NCI-H1436 treated with DMSO at 0.1 percent for 48 hours (cell line): ENCODE measurements at places on chromosomes 11 and 22.

GRCh38 chr22:46103181-46103580, 47.1 kb upstream of the PPARA start:
- no peak for DNase-seq

DNA sequence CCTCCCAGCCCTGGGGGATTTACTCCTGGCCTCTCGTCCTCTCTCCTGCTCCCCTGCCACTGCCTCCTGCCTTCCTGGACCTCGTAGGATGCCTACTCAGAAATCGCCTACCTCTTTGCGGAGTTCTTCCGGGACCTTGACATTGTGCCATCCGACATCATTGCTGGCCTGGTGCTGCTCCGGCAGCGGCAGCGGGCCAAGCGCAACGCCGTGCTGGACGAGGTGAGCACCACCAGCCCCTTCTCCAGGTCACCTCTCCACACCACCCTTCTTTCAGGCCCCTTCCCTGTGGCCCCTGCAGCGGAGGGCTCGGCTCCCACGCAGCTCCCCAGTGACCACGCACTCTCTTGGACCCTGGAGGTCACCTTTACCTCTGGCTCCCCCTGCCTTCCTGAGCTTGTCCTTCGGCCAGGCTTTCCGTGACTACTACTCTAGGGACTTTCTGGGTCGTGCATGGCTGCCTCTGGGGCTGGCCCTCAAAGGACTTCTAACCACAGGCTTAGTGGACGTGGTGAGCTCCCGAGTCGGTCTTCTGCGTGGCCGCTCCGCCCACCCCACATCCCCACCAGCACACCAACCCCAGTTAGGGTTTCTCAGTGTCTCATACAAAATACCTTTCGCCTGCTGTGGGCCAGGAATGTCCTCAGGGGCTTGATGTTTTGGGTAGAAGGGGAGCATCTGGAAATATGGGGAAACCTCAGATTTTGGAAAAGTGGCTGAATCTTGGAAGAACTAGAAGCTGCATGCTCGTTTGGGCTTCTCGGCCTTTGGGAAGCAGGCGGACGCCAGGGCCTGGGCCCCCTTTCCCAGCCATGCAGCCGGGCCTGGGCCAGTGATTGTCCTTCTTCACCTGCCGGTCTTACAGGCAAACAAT, 24.1 kb upstream of the MYRF start:
- DNase-seq = no peak

- DNase-seq = no peak
Measured at GRCh38 chr11:62664405-62665074, 470 bp downstream of the C11orf98 start.

- DNase-seq = no peak
Measured at GRCh38 chr22:24592851-24593558, at the start of gene LRRC75B. Gene LRRC75B, minus strand, starts transcription at chr22:24593073. Its CDS starts 34 bp downstream, at chr22:24593039.

DNA sequence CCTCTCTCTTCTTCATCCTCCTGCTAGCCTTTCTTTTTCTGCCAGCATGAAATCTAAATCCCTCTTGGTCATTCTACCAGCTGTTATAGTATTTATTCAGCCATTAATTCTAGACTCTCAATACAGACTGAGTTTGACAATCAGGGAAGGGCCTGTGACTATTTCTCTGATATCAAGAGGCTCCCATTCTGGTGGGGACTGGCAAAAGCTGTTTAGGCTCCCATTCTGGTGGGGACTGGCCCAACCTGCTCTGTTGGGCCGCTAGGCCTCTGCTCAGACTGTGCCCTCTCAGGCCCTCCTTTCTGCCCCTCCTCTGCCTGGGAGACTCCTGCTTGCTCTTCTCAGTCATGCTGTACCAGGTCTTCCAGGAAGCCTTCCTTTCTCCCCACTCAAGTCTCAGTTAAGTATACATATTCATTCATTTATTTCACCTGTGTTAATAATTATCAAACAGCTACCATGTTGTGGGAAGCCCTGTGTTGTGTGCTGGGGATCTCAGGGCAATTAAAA, 323.7 kb upstream of the NARS2 start:
- DNase-seq = no peak

- no peak for DNase-seq
Measured at GRCh38 chr11:78427615-78428265, 10.1 kb upstream of the GAB2 start.

DNA sequence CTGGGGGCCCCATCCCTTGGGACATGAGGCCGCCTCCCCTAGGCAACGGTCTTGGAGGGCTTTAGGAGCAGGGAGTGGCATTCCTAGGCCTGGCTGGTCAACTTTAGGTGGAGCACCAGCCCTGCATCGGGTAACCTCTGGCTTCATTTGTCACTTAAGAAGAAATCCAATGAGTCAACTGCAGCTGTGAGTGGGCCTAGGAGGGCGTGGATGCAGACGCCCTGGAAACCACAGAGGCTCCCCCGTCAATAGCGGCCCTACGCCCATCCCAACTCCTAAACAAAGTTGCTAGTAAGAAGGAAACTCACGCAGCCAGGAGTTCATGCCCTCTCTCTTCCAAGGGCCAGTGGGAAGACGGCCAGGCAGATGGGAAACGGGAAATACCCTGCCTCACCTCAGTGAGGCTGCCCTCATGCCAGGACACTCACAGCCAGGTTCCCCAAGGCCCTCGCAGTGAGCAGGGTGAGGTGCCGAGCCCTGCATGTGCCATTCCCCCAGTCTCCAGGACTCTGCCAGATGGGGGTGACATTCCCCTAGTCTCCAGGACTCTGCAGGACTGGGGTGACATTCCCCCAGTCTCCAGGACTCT, 20.8 kb downstream of the BID start:
- DNase-seq = no peak

DNA sequence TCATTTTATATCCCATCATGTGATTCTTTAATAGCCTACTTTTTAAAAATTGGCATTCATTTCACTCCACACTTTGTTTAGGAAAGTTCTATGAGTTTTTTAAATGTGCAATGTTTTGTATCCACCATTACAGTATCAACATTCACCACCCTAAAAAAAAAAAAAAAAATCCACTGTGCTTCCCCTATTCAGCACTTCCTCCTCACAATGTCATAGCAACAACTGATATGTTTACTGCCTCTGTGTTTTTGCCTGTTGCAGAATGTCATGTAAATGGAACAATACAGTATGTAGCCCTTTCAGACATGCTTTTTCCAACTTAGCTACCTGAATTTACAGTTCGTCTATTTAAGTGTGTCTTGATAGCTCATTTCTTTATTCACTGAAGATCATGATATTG, 754.2 kb downstream of the FAM181B start:
- DNase-seq = no peak

DNA sequence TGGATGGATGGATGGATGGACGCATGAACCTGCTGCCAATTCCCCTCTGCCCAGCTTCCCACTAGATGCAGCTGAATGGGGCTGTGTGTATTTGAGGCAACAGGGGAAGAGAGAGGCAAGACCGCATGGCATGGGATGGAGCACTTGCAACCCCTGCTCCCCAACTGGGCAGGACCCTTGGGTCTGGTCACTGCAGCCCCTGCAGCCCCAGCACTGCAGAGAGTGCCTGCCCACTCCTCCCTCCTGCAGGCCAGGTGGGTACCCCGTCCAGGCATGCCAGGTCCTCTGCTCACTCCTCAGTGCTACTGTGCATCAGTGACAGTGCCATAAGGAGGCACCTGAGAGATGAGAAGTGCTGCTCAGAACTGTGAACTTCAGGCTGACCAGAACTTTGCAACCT, 40.3 kb downstream of the OSBPL5 start:
- no peak for DNase-seq

GRCh38 chr11:70467201-70468085, 69.1 kb downstream of the CTTN start:
- DNase-seq = no peak

DNA sequence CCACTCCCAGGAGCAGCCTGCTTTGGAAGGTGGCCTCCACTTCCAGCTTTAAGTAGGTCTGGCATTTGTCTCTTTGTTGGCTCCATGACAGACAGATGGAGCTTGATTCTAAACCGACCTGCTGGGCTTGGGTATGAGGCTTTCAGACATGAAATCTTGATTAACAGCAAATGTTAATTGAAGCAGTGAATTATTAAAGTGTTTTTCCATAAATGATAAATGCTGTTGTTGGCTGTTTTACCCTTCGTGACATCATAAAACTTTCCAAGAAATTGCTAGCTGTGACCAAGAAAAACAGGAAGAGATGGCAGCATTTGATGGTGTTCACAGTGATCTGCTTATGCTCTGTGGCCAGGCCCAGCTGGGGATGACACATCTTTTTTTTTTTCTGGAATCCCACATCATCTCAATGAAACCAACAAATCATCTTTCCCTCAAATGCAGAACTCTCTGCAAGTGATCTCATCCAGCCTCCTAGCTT, 66.1 kb downstream of the RBMXL2 start:
- no peak for DNase-seq

DNA sequence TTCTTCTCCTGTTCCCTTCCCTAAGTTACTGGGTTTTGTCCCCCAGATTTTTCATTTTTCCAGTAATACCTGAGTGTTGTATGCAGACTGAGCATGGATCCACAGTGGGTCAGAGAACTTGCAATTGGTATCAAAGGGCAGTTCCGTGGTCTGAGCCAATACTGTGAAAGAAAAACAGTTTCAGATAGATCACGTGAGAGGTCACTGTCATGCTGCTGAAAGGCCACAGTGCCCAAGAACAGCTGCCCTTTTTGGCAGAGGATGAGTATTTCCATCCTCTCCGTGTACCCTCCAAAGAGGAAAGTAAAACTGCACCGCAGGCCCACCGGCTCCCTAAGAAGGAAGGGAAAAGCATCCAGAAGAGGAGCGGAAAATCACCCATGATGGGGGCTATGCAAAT, 73.0 kb upstream of the TBCEL start:
- DNase-seq = no peak

GRCh38 chr11:35111161-35112055, 27.6 kb upstream of the CD44 start:
- DNase-seq = no peak

- no peak for DNase-seq
Measured at GRCh38 chr22:31897842-31898805, 46.2 kb upstream of the YWHAH start.

GRCh38 chr22:20219667-20220628, 48.2 kb downstream of the RTN4R start:
- no peak for DNase-seq

DNA sequence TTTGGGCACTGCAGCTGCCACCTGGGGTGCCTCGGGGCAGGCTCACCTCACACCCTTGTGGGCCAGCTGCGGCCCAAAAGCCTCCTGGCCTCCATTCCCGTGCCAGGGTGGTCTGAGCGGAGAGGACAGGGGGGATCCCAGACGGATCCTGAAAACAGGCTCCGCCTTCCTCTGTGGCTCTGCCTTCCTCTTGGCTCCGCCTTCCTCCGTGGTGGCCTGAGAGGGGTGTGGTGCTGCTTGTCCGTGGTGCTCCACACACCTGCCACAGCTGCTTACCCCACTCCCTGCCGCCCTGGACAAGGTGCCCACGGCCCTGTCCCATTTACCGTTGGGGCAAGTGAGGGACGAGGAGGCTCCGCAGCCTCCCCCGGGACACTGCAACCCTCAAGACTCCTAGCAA, 23.2 kb upstream of the KCNQ1OT1 start:
- DNase-seq = no peak

DNA sequence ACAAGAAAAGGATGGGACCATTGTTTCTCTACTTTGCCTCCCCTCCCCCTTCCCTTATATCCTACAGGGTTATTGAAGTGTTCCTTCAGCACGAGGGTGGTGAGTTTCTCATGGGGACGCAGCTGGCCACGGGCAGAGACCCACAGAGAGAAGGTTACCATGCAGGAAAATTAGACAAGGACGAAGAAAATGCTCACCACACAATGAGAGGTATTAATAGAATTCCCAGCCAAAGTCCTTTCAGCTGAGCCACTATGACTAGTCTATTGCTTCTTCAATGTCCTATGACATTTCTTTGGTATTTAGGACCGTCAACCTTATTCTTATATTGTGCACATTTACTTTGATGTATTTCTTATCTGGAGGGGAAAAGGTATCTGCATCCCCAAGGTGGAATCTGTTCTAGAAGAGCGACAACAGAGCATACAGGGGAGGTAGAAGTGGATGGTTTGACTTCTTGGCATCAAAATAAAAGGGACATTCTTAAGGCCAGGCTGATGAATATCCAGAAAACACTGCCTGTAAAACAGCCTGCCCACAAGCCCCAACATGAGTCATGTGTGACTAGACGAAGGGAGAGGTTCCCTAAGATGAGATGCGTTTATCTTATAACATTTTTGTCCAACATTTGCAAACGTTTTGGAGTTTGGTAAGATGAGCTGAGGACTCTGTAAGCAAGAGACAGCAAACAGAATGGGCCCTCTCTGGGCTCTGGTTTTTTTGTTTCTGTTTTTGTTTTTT, 209.8 kb upstream of the NARS2 start:
- DNase-seq = no peak

DNA sequence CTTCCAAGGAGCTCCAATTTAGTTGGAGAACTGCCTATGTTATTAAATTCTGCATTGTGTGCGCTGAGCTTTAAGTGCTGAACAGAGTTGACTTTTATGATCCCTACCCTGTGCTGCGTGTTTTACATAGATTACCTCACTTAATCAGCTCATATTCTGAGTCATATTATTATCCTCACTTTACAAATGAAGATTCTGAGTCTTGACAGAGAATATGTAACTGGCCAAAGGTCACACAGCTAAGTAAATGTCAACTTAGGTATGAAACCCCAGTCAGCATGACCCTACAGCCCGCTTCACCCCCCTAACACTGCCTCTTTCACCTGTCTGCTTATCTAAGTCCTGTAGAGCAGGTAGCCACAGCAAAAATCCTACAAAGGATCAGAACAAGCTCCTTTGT, 19.8 kb upstream of the TMPRSS5 start:
- no peak for DNase-seq

DNA sequence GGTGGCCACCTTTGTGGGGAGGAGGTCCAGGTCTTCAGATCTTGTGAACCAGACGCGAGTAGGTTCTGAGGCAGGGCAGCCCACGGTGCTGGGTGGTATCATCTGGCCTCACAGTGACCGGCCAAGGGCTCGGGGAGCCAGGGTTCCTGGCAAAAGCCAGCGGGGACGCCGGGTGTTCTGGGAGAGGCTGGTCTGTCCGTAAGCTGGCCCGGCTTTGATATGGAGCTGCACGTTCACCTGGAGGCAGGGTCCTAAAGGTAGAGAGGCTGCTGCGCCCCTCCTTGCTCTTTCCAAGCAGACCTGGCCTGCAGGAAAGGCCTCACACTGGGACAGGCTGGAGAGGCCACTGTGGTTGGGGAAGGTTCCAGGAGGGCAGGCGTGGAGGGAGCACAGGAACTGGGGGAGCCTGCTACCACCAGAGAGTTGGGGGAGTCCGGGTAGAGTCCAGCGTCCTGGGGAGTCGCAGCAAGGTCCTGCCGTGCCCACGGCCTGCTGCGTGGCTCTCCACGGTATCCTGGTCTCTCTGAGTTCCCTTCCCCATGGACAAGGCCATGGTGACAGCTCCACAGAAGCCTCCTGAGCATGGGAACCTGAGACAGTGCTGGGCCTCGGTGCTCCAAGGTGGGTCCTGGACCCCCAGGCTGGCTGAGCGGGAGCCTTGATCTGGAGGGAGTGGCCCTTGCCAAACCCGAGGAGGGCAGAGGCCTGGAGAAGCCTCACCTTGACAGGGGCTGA, 452.4 kb upstream of the B3GAT1 start:
- DNase-seq = no peak

- no peak for DNase-seq
Measured at GRCh38 chr11:47564933-47565339, 463 bp upstream of the PTPMT1 start.

- no peak for DNase-seq
Measured at GRCh38 chr11:76339221-76339620, 41.7 kb downstream of the THAP12 start.

GRCh38 chr22:39927544-39927943, 26.7 kb downstream of the GRAP2 start:
- DNase-seq = no peak

- no peak for DNase-seq
Measured at GRCh38 chr11:102312667-102313066, 4.6 kb upstream of the BIRC3 start.

- no peak for DNase-seq
Measured at GRCh38 chr11:19332476-19332875, 91.7 kb upstream of the E2F8 start.
